NCI-H345 (cell line): ENCODE measurements at places on chromosomes 1 and 21.

DNA sequence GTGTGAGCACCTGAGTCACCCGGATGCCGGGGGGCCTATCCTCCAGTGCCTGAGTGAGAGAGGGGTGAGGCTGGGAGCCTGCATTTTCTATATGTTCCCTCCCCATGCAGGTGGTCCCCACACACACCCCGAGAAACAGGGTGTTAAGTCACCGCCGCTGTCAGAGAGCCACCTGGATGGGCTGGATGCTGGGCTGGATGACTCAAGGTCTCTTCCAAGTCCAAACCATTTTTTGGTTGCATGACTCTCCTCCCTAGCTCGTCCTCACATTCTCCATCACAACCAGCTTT is 2.9 kb upstream of the UMODL1 start:
- no peak for DNase-seq

DNA sequence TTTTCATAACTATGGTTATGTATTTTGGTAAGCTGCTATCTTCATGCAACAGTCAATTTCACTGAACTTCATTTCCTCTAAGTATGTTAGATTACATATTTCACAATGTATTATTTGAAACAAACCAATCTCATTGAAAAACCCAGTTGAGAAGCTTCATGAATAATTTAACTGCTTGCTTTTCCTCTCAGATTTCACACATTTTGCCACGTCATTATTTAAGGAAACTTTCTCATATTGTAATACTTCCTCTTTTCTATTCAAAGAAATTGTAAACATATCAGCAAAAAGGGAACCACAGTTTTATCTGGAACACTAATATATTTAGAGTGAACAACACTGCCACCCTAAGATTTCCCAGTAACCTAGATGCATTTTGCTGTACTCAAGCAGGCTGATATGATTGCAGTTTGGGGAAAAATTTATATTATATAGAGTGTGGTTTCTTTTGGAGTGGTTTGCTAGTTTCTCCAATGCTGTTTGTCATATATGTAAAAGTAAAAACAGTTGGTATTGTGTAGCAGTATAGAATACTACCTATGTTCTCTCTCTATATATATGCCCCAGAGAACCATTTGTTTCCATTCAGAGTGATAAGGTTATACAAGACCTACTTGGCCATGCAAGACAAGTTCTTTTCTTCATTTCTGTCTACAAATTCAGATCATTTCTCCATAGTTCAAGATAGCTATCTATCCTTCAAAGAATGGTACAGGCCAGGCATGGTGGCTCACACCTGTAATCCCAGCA is 28.4 kb upstream of the AHCTF1 start:
- DNase-seq: no peak

- no peak for DNase-seq
Measured at GRCh38 chr1:12582649-12583048, 35.4 kb downstream of the DHRS3 start.

DNA sequence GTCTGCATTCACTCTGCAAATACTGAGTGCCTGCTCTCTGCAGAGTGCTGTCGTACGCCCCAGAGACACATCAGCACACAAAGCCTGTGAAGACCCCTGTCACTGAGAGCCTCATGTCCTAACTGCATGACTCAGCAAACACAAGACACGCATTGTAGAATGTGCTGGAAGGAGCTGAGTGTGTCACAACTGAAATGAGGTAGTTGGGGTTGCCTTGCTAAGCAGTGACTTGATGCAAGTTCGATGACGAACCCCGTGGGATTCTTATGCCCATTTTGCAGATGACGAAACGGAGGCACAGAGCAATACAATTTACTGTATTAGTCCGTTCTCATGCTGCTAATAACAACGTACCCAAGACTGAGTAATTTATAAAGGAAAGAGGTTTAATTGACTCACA is 65.1 kb downstream of the RIPK4 start:
- no peak for DNase-seq

DNA sequence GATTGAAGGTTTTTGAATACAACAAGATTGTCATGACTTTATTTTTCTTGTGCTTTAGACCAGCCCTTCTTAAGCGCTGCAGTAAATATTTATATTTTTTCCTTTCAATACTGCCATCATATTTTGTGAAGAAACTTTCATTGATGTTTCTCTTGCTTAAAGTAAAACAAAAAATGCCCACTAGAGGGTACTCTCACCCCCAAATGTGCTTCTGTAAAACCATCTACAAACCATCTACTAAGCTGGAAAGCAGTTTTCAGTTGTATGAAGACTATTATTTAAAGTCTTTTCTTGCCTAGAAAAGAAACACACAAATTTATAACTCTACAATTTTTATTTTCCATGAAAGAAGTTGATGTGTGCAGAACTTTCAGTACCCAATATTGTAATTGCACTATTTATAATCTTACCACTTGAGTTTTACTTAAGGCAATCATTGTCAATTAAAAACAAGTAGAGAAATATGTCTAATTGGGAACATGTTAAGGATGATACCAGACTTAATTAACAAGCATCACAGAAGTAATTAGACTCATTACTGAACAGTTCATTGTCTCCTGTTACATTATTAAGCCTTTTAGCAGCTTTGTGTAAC is 10.7 kb downstream of the LEPR start:
- DNase-seq: peak; percentile 27

DNA sequence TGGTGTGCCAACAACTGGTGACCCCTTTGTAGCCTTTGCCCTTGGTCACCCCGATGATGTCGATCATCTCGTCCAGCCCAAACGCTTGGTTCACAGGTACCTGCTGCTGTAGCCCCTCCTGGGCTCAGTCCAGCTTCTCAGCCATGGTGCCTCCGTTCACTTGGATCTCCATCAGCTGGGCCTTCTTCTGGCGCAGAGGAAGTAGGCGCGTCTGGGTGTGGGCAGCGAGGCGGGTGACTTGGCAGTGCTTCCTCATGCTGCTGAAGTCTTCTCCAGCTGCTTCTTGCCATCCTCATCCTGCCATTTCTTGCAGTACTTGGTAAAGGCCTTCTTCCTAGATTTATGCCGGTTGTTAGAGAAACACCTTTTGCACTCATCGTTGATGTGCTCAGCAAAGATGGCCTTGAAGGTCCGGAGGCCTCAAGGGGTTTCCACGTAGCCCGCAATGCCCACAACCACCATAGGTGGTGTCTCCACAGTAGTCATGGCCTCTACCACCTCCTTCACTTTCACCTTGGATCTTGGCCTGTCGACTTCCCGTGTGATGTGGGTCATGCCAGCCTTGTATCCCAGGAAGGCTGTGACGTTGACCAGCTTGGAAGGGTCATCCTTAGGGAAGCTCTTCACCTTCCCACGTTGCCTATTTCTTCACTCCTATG is 13.0 kb downstream of the DOP1B start:
- DNase-seq: no peak

- DNase-seq: no peak
Measured at GRCh38 chr1:223700942-223701637, 11.2 kb upstream of the CAPN2 start.

GRCh38 chr1:66140072-66140471 is 347.4 kb downstream of the PDE4B start:
- no peak for DNase-seq

DNA sequence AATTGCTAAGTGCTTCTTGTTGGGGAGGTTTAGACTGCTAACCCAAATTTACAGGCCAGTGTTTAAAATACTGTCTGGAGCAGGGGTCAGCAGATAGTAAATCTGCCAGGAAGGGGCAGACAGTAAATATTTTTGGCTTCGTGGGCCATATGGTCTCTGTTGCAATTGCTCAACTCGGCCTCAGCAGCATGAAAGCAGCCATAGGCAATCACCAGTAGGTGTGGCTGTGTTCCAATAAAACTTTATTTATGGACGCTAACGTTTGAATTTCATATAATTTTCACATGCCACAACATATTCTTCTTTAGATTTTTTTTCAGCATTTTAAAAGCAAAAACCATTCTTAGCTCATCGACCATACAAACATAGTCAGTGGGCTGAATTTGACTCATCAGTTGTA is 172.7 kb downstream of the BRINP2 start:
- no peak for DNase-seq

GRCh38 chr1:29290414-29290985 is 54.2 kb downstream of the PTPRU start:
- no peak for DNase-seq

DNA sequence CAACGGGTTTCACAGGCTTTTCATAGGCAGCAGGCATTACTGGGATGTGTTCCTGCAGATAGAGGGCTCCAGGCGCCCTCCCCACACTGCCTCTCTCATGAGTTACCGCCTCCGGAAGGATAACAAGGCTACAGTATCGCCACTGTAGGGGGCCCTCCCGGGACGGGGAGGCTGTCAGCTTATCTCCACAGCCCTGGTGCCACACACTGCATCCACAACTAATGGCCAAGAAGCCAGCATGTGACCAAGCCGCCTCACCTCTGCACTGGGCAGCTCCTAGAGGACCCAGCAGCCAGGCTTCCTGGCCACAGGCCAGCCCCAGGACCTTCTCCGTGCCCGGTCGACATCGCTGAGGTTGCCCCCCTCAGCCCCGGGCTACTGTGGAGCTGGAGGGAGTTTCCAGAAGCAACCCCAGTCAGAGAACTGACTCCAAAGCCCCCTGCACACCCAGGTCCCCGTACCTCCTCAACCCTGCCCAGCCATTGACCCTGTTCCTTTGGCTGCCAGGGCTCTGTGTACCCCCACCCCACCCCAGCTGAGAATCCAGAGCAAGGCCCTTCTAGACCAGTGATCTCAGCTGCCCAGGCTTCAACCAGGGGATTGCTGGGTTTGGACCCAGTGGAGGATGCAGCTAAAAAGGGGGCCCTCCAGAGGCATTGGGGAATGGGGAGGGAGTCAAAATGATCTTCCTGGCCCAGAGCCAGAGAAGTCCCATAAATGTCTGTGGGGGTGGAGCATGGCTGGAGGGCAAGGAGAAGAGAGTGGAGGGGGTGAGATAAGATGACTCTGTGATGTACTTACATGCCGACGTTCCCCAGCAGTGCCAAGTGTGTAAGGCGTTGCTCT is 45.0 kb downstream of the NEK2 start:
- DNase-seq: no peak

DNA sequence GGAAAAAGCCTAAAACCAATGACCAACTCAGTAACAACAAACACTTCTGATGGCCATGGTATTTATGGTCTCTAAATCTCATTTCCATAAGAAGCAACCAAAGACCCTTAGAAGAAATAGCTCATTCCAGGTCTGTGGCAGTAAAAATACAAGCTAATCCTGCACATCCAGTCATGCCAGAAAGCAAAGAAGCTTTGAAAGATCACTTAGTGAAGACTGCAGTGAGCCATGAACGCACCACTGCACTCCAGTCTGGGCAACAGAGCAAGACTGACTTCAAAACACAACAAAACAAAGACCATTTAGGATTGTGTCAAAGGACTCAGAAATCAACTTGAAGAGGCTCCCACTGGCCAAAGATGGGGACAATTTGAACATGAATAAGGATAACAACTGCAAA is 18.4 kb upstream of the ELK4 start:
- no peak for DNase-seq

- peak; percentile 18 for DNase-seq
Measured at GRCh38 chr1:92907949-92908684, 53.1 kb downstream of the DIPK1A start.

DNA sequence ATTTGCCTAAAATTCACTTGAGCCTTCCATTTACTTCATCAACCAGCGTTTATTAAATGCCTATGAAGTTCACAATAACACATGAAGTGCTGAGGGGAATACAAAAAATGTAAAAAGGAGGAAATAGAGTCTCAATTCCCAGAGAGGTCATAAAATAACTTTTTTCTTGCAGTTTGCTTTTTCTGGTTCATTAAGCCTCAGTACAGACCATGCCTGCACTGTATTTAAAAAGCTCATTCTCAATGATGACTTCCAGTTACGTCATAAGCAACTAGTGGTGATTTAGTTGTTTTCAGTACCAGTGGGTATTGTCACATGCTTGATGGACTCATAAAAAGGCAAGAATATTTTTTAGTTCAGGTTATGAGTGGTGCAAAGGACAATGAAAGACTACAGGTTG is 160.1 kb upstream of the UBE2U start:
- DNase-seq: no peak
